ENCODE measurements at places on chromosomes 1 and 21. TPM values are rescaled to one million over a fixed set of nuclear protein-coding genes. Genes with fewer than 3 reads are reported as not detected.

ACTA1 gene
- 577 TPM for total RNA-seq

ARHGEF10L gene
- total RNA-seq = 55.6 TPM

GLMN gene
- 4.8 TPM for total RNA-seq

AVPR1B gene
- not detected for total RNA-seq

Measured in Right ventricle myocardium superior (tissue), 1 donor.